ENCODE measurements at places on chromosomes 6 and 20.

- no peak for DNase-seq
Observed at GRCh38 chr20:21808863-21809664, 103.6 kb downstream of the PAX1 start.

DNA sequence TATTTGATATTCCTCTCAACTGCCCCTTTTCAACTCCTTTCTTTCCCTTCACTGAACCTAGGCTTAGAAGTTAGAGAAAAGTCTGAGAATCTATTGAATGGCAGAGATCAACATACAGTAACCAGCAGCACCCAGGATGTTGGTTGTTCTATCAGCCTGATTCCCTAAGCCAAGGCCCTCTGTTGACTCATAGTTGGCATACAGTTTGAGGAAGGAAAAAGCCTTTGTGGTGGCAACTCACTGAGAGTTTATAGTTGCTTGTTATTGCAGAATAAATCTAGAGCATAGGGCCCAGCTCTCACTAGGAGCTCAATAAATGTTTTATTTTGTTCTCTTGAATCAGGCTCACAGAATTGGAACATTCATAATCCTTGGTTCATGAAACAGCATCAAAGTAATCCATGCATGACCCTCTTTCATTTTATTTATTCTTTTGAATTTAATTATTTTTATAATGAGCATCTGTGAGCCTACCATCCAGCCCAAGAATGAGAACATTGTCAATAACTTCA lies 119.1 kb upstream of the ADGRF1 start:
- DNase-seq, result no peak

DNA sequence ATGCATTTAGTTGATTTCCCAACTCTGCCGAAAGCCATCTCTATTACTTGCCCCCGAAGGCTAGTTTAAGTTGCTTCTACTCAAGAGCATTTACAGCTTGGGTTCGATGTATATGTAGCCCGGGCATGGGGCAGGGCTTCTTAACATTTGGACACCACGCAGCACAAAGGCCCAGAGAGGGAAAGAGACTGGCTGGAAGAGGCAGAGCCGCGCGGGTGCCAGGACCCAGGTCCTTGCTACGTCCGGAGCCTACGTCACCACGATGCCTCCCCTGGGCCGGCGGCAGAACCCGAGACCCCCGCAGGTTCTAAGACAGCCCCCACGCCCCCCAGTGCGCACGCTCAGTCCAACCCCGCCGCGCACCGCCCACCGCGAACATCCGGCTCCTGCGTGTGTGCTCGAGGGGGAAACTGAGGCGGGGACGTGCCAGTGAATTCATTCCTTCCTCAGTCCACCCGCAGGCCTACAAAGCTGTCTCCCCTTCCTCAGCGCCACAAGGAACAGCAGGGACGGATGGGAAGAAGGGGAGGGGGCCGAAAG lies 367 bp upstream of the PCIF1 start:
- DNase-seq, result peak; percentile 30

- DNase-seq, result no peak
Observed at GRCh38 chr20:31484001-31484400, 8.9 kb downstream of the REM1 start.

GRCh38 chr6:37988127-37988526 lies 168.6 kb downstream of the ZFAND3 start:
- no peak for DNase-seq

DNA sequence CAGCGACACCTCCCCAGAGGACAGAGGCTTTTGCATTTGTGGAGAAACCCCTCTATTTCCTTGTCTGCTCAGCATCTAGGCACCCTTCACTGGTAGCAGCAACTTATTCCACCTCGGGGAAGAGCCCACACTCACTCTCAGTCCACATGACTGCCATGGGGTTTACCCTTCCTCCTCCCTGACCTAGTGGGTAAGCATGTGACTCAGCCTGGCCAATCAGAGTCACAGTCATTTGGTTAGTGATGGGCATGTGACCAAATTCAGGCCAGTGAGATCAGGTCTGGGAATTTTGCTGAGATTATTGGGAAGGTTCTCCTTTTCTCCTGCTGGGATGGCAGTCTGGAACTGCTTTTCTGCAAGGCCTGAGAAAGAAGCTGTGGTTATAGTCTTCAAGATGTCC lies 145.7 kb upstream of the PHACTR3 start:
- no peak for DNase-seq

GRCh38 chr6:32843331-32843978 lies 392 bp downstream of the PSMB8 start:
- DNase-seq, result no peak

DNA sequence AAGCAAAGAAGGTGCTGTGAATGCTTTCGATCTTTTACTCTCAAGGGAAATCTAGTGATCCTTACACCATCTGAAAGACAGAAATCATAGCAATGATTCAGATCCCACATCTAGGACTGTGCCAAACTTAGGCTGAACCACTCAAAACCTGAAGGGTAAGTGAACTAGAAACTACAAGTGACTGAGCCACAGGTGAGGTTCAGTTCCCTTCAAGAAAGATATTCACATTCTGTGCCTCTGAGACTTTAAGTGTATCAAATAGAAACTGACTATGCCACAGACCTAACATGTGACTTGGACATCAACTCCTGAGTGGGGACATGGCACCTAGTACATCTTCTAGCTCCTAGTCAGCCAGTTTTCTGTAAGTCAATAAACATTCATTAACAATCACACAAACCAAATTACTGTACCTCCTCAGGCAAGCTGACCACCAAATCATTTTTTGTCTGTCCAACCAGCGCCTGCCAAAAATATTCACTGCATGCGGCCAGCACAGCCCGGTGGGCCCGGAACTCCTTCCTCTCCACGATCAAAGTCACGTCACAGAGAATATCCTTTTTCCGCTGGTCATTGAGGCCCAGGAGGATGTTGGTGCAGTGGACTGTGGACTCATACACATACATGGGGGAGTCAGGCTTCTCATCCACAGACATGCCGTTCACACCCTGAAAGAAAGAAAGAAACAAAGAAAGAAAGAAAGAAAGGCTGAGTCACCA lies 114.1 kb downstream of the GJA10 start:
- DNase-seq, result no peak

DNA sequence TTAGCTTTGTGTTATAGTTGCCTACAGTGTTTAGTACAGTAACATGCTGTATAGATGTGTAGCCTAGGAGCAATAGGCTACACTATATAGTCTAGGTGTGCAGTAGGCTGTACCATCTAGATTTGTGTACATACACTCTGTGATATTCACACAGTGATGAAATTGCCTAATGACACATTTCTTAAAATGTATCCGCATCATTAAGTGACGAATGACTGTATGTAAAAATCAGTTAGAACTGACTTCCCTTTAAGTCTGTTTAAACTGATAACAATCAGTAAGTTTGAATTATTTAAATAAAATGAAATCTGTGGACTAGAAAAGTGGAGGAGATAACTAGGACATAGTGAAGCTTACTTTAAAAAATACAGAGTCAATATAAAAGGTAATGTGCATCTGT lies 176.1 kb downstream of the CDKAL1 start:
- DNase-seq, result no peak

- no peak for DNase-seq
Observed at GRCh38 chr20:57087102-57087501, 179.3 kb downstream of the BMP7 start.

DNA sequence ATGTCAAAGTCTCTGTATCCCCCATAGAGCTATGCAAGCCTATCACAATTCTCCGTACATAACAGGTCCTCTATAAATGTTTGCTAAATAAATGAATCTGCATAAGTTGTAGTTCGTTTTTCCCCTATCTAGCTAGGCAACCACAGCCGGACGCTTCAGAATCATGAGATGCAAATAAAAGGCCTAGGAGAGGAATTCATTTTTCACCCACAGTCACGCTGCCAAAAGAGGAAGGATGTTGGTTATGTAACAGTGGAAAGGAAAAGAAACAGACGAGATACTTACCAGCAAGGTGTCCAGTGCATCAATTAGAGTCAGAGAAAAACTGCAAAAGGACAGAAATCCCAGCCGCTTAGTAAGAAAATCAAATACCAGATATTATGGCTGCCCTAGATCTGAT lies 2.4 kb downstream of the EDEM2 start:
- no peak for DNase-seq

DNA sequence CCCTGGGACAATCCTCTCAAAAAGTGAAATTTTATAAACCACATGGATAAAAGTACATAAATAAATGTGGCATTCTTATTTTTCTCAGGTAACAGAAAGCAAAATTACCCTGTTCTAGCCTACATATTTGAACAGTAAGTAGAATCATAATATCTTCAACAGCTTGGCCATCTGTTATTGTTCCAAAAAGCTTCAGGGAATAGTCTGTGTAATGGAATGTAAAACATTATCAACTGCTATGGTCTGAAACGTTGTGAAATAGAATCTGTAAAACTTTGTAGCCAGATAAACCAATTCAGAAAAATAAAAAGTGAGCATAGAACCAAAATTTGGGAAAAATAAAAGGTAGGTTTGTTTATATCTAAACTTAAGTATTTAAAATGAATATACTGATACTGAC lies 114.7 kb downstream of the THEMIS start:
- DNase-seq, result no peak

GRCh38 chr20:48457193-48458002 lies 370.4 kb downstream of the PREX1 start:
- peak; percentile 4 for DNase-seq

GRCh38 chr6:136604928-136605510 lies 54.8 kb upstream of the MAP7 start:
- DNase-seq, result no peak

GRCh38 chr20:33423141-33423834 lies 20.3 kb downstream of the SNTA1 start:
- DNase-seq, result no peak

GRCh38 chr6:67047996-67048395 lies 1341.0 kb upstream of the EYS start:
- DNase-seq, result no peak

DNA sequence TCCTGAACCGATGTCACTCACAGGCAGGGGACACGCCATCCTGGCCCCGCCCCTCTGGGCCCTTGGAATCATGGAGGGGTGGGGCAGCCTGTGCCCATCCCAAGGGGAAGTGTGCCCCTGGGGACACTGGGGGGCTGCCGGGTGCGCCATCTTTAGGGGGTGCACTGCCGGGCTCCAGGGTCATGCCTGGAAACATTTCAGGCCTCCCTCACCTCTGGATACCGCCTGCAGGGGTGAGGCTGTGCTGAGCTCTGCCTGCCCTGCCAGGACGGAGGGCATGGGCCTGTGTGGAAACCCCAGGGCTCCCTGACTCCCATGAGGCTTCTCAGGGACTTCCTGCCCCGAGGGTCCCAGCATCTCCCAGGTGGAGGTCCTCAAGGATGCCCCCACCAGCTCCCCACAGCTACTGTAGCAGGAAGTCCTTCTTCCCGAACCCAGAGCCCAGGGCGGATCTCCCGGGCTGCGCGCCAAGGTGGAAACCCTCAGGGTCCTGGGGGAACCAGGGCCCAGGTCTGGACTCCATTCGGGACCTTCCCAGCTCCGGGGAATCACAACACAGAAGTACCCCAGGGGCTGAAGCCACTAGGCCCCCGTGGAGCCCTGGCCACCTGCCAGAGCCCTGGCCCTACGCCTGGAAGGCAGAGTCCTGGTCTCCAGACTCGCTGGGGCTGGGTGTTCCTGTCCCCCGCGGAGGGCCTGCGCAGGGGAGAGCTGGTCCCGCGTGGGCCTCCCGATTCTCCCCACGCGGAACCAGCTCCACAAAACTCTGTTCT lies 15.6 kb downstream of the CHRNA4 start:
- no peak for DNase-seq

DNA sequence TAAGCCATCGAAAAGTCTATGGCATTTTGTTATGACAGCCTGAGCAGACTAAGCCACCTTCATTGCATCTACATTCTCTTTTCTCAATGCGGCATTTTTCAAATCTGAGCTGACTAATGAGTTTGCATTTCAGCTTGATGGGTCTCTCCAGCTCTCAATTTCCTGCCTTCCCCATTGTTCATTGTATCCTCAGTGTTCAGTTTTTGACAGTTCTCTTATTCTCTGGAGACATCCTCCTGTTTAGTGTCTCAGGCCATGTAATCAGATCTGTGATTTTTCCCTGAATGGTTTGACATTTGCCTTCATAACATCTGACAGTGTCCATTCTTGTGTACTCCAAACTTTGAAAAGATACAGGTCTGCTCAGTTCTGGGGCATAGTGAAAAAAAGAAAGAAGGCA lies 27.9 kb upstream of the MCM3 start:
- no peak for DNase-seq

DNA sequence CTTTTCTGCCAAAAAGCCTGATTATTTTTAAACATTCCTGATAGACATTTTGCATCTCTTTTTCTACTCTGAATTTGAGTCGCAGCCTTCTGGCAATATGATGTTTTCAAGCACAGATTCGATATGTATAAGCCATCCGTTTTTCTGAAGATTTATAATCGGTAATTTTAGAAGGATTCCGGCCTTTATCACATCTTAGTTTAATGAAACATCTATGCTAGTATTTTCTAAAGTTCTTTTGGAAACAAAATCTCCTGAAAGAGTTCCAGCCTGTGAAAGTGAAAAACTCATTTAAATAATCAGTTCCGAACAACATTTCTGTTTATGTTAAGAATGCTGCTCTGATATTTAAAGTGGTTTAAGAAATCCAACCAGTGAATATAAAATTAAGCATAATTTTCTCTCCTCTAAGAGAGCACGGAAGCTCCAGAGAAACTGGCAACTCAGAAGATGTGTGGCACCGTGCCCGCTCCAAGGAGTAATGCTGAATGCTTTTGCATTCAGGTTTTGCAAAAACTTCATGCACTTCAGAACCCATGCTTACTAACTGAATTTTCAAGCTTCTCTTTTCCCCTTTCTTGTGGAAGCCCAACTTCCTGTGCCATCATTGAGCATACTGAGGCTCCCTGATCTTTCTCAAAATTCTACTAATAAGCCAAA lies 20.7 kb downstream of the NDUFAF4 start:
- no peak for DNase-seq

- DNase-seq, result peak; percentile 57
Observed at GRCh38 chr6:37705239-37706051, 7.8 kb upstream of the MDGA1 start.

GRCh38 chr20:36504295-36504694 lies 37.0 kb upstream of the MYL9 start:
- no peak for DNase-seq

- no peak for DNase-seq
Observed at GRCh38 chr20:4230651-4231050, 215.3 kb upstream of the RNF24 start.

DNA sequence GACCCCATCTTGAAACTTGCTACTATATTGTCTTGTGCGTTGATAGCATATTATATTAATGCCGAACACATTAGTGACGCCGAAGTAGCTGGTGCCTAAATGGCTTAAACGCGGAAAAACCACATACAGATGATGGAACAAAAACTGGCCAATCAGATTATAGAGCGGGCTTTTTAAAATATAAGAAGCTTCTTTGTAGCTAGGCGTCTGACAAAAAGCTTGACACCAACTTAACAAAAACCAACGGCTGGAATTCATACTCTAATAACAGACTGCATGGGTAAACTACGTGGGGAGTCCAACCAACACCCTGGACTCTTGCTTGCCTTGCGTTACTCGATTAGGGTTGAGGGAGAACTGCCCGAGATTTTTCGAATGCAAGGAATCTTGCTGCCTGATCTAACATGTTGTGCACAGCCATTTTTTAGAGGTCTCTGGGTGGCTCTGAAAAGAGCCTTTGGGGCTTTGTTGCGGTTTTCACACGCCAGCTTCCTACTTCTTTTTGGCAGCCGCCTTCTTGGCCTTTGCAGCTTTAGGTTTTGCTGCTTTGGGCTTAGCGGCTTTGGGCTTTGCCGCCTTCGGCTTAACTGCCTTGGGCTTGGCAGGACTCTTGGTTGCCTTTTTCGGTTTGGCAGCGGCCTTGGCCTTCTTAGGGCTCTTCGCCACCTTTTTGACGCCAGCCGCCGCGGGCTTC lies 45.7 kb downstream of the OR2B2 start:
- no peak for DNase-seq

All from activated CD8-positive, alpha-beta memory T cell treated with anti-CD3 and anti-CD28 coated beads for 4 hours (primary cell).